ENCODE measurements at places on chromosomes 2 and 18.
A peak's percentile ranks its signal among the peaks of the same experiment; 100 is the strongest.

GRCh38 chr2:212539072-212539880 is 674 bp upstream of the ERBB4 start:
- DNase-seq: no peak

DNA sequence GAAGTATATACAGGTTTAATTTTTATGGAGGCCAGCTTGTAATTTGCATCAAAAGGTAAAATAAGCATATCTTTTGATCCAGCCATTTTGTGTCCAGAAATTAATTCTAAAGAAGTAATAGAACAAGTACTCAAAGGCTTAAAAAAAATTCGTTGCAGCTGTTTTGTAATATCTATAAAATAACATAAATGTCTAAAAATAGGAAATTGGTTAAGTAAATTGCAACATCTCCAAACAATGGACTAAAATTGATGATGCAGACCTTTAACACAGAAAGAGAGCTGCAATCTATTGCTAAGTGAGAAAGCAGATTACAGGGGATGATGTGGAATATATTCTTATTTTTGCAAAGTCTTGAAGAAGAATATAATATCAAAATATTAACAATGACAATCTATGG is 19.4 kb downstream of the AAK1 start:
- DNase-seq: peak; percentile 67

- DNase-seq: peak; percentile 21
Measured at GRCh38 chr2:107402330-107402729, 424.4 kb upstream of the RGPD4 start.

- DNase-seq: no peak
Measured at GRCh38 chr2:187876554-187876953, 322.3 kb upstream of the TFPI start.

- peak; percentile 49 for DNase-seq
Measured at GRCh38 chr18:72672364-72673184, 128.4 kb upstream of the CBLN2 start.

DNA sequence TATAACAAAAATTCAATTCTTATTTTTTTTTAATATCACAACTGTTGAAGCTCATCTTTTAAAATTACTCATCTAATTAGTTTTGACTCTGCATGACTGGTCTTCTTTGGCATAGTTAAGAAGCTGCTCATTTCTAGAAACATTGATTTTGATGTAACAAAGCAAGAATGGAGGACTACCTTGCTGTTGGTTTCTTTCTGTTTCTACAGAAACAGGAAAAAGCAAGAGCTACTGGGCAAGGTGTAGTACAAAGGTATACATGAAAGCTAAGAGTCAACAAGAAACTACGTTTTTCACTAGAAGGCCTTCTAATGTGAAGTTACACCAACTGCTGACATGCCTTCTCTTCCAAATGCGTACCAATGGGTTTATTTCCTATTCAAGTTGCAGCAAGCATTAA is 90.6 kb upstream of the SYT4 start:
- no peak for DNase-seq

DNA sequence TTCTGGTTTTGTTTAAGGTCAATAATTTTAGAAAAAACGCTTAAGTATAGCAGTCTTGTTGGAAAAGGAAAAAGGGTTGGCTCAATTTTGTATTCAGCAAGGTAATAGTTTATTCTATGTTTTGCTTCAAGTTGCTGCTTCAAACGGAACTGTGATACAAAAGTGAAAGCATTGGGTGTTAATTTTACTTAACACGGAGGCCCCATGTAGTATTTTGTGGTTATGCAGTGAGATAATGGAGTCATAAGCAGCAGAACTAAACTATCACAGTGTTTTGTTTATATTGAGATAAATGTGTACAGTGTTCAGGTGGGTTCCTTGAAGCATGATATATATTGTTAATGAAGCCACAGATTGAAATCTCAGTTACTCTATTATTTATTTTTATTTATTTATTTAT is 67.0 kb upstream of the LYPD6B start:
- DNase-seq: no peak

- DNase-seq: no peak
Measured at GRCh38 chr2:71468279-71469015, 15.1 kb downstream of the DYSF start.

DNA sequence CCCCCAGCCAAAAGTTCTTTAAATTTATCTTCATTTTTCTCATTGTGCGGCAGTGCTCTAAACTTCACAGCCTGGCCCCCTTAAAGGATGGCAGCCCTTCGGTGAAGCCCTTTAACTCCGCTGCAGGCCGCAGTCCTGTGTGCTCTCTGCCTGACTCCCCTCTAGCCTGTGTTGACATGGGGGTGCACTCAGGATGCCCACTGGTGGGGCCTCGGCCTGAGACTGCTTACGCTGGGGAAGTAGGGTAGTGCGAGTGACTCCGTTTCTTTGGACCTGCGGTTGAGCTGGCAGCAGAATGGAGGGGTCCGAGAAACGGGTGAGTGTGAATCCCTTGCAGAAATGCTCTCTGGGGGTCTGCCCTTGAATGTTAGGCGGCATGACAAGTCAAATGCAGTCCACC is 5.6 kb downstream of the RAB12 start:
- DNase-seq: no peak

DNA sequence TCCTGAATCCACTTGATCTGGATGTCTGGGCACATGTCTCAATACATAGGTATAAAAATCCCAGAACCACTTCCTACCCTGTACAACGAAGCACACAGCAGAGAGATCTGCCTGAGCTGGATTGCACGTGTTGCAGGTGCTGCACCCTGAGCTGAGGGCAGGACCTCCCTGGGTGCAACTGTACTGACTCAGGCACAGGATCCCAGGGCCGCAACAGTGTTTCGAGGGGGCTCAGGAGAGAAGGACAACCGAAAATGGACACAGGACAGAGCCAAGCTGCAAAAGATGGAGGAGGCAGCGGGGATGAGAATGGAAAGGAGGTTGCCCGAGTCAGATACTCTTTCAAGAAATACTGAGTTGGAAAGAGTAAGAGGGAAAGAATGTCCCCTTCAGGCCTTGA is 354.1 kb downstream of the EIPR1 start:
- no peak for DNase-seq

DNA sequence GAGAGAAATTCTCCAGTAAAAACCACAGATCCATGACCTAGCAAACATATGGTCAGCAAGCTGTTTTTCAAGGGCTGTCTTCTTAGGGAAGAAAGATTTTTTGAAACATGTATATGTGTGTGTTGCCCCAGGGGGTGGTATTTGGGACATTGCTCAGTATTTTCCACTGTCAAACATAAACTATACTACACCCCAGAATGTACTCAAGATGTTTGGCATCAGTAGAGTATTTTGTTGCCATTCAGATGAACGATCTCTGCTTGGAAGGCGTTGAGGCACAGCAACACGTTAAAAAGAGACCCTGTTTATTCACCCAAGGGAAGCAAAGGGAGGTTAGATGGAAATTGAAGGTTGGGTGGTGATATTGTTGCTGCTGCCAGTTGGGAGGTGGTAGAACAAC is 30.0 kb downstream of the EEF1B2 start:
- DNase-seq: no peak

- no peak for DNase-seq
Measured at GRCh38 chr2:217477583-217477982, 525.2 kb downstream of the TNS1 start.

- DNase-seq: no peak
Measured at GRCh38 chr2:154697418-154698252, 860 bp upstream of the KCNJ3 start.

DNA sequence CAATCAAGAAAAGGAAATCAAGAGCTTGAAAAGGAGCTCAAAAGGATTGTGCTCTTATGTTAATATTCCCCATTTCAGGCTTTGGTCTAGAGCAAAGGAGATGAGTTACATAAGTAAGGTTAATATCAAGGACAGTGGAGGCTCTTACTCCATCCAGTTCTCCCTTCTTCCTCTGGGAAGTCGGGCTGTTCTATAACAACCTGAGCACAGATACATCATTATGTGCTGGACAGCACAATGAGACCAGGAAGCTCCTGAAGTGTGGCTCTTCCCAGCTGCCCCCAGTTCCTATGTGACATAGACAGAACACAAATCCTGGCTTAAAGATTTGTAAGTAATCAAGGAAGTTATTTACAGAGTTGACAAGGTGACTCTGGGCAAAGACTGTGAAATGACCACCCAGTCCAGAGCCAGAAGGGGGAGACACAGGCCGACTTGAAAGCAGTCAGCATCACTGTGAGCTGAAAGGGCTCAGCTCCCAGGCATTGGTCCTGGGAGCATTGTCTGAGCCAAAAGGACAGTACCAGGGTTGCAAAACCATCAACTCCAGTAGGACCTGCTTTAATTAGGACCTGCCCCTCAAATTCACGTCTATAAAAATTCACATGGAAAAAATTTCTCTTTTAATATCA is 917.6 kb upstream of the ACVR2A start:
- no peak for DNase-seq

GRCh38 chr2:213627054-213627710 is 342.9 kb downstream of the SPAG16 start:
- no peak for DNase-seq

- DNase-seq: peak; percentile 55
Measured at GRCh38 chr2:219352448-219353023, 20.0 kb upstream of the RESP18 start.
